IMR-90 (cell line): ENCODE measurements at places on chromosomes 3 and 15. TPM values are rescaled to one million over a fixed set of nuclear protein-coding genes. Genes with fewer than 3 reads are reported as not detected.

CAND2 gene
- 4.9 and 5.7 TPM in 2 replicates for polyA plus RNA-seq

FANCD2OS gene
- polyA plus RNA-seq = not detected in 2 replicates

SPATA12 gene
- not detected in 2 replicates for polyA plus RNA-seq

SEMA6D gene
- polyA plus RNA-seq = 12.6 and 13.1 TPM in 2 replicates

USP50 gene
- polyA plus RNA-seq = not detected in 2 replicates

LRRC34 gene
- polyA plus RNA-seq = 0.60 and 0.91 TPM in 2 replicates

NTRK3 gene
- polyA plus RNA-seq = 0.01 and 0.15 TPM in 2 replicates

EEF1AKMT4 gene
- 3.6 and 5.3 TPM in 2 replicates for polyA plus RNA-seq

- DNase-seq = peak; percentile 51
These were observed 223.6 kb upstream of the PDZRN3 start for GRCh38 chr3:73848173-73848906.

DNA sequence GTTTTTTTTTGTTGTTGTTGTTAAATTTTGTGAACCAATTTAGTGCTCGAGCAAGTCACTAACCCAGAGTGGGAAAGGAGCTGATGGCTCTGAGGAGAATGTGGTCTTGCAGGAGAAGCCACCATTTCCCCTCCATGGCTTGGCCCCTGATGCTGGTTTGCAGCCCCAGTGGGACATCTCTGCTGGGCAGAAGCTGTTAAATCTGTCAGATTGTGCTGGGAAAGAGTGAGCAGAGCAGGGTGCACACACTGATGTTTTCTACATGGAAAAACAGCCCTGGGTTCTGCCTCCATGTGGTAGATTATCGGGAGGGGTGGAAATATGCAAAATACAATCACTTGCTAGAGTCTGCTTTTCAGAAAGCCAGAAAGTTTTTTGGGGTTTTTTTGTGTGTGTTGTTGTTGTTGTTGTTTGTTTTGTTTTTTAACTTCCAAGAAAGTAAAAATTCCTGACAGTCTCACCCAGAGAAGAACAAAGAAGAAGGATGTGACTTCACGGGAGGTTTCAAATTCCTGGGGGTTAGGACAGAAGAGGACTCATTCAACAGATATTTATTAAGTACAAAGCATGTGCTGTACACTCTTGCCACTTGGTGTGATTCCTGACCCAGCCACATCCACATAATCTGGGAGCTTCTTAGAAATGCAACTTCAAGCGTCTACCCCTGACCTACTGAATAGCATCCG lies 133.7 kb downstream of the FOXB1 start:
- no peak for DNase-seq

- DNase-seq = no peak
These were observed 13.8 kb upstream of the NR1I2 start for GRCh38 chr3:119767936-119768601.

DNA sequence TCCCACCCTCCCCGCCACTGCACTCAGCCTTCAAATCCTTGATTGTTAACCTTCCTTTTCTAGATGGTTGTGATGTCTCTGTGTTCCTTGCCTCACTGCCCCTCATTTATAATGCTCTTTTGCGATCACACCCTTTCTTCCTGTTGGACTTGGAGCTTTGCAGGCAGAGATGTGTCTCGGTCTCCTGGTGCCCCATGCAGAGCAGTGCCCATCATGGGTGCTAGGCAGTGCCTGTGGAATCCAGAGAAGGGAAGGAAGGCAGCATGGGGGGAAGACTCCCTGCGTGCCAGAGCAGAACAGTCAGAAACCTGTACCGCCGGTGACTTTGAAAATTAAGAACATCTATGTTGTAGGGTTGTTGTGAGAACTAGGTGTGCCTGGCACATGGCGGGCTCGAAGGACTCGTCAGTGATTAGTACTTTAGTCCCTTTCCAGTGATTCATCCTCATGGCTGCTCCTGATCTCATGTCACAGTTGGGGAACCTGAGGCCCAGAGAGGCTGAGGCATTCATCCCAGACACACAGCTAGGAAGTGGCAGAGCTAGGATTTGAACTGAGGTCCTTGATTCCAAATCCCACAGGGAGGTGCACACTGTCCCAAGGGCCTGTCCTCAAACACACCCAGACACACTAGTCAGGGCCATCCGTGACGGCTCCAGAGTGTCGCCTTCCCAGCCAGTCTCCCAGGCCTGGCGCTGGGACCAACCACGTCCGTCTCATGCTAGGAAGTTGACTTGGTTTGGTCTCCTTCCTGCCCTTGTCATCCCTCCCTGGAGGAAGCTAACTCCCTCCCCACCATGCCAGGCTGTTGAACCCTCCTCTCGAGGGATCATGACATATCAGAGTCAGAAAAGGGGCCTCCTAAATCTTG lies 58.3 kb downstream of the SMAD6 start:
- DNase-seq = no peak

GRCh38 chr3:47961815-47962606 lies 54.2 kb downstream of the MAP4 start:
- DNase-seq = no peak

- DNase-seq = no peak
These were observed 220.4 kb upstream of the GADL1 start for GRCh38 chr3:31114929-31115283.

DNA sequence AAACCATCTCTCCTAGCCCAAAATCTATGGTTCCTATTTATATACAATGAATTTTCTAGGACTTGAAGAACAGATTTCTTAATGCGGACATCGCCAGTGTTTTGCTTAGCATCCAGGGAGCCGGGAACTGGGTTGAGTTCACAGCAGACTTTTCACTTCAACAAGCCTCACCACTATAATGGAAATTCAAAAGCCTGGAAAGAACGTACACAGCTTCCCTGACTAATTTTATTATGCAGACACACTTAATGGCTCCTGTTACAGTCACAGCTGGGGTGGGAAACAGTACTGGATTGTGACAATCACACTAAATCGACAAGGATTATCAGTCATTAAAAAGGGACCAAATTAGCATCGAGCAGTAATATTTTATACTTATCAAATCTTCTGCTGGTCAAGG lies 129.2 kb upstream of the BNIP2 start:
- no peak for DNase-seq

- DNase-seq = no peak
These were observed 209.3 kb upstream of the SATB1 start for GRCh38 chr3:18634461-18634860.

DNA sequence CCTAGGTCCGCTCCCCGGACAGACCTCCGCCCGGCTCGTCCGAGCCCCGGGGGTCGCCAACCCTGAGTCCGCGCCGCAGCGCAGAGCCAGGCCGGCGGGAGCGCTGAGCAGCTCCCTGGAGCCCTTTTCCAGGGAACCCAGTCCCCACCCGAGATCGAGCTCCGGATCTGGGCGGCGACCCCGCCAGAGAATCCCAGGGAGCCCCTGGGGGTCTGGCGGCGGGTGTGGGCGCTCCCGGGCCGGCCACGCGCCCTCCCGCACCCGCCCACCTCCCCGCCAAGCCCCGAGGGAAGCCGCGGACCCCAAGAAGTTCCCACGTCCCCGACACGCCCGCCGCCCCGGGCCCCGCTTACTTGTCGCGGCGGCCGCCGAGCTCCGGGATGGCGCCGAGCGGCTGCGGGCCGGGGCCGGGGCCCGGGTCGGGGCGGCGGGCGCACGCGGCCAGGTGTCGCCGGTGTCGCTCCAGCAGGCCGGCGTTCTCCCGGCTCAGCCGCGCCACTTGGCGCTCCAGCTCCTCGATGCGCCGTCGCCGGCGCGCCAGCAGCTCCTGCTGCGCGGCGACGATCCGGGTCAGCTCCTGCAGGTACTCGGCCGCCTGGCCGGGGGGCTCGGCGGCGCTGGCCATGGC lies 137.7 kb downstream of the NUP210 start:
- DNase-seq = no peak

DNA sequence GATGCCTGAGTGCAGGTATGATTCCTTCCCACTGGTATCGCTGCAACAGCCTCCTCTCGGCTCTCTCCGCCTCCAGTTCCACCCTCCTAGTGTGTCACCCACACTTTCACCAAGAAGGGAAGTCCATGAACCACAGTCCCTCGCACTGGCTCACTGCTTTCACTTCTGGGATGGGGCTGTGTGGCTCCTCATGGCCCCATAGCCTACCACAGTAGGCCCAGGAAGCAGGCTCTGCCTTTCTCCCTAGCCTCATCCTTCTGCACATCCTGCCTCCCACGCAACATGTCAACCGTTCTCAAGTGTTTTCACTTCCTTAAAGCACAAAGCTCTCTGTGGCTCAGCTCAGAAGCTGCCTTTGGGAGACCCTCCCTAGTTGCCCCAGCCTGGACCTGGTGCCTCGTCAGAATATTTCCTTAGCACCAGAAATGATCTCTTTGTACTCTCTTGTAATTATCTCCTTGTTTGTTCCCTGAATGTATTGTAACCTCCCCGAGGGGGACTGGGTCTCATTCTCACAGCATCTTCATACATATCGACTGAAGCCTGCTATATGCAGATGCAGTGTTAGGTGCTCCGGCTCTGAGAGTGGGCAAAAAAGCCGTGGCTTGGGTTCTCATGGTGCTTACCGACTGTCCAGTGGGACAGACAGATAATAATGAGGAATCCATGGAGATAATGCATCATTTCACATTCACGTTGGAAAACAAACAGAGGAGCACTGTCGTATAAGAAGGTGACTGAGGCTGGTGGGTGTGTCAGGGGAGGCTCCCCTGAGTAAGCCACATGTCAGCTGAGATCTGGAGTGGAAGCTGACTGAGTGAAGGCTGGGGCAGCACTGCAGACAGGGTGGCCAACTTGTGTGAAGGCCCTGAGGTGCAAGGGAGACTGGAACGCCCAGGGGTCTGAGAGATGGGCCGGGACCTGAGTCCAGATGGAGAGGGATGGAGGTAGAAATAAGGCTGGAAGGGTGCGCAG lies 107.1 kb downstream of the DGKG start:
- no peak for DNase-seq

GRCh38 chr3:66577426-66578203 lies 76.8 kb upstream of the LRIG1 start:
- no peak for DNase-seq

DNA sequence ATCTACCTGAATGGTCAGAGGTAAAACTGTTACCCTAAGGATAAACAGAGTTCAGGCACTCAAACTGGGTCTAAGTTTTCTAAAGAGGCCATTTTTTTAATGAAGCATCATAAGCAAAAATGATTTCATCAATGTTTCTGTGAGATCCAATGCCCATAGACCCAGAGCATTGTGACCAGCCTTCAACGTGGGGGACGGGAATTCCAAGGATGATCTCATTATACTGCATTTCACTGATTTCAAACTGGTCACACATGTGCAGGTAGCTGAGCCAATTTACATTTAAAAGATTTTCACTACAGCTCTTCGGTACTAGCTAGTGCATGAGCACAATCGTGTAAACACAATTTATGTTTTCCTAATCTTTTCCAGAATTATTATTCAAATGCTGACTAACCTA lies 472.9 kb downstream of the DIPK2A start:
- no peak for DNase-seq

GRCh38 chr3:57755368-57755675 lies 787 bp upstream of the SLMAP start:
- DNase-seq = peak; percentile 38

GRCh38 chr3:62898530-62899496 lies 23.6 kb upstream of the CADPS start:
- DNase-seq = no peak

DNA sequence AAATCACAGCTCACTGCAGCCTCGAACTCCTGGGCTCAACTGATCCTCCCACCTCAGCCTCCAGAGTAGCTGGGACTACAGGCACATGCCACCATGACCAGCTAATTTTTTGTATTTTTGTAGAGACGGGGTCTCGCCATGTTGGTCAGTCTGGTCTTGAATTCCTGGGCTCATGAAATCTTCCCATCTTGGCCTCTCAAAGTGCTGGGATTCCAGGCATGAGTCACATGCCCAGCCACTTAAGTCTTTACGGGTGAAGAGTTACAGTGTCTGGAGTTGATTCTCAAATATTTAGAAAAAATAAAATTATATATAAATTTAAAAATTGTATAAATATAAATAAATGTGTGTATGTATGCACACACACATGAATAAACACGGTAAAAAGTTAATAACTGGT lies 14.5 kb upstream of the KBTBD12 start:
- no peak for DNase-seq

DNA sequence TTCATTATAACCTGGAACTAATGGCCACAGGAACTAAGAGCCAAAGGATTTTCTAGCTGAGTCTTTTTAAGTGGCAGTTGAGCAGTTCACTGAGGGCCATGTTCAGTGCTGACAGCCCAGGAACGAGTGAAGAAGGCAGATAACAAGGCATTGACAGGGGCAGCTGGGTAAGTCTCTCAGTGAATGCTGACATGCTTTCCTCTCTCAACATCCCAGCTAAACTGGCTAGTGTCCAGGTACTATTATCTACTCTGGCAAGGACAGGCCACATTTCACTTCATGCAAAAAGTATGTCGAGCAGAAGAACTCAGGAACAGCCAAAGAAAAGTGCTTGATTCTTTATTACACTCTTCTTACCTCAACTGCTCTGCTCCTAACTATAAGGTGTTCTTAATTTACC lies 515.9 kb downstream of the NLGN1 start:
- peak; percentile 54 for DNase-seq

- DNase-seq = no peak
These were observed 990 bp upstream of the CLDN1 start for GRCh38 chr3:190323246-190323626.

- no peak for DNase-seq
These were observed 4.2 kb downstream of the RARRES1 start for GRCh38 chr3:158728061-158728377.

- DNase-seq = no peak
These were observed 1.9 kb downstream of the CHD2 start for GRCh38 chr15:92901995-92902394.

GRCh38 chr15:32715276-32715675 lies 2.5 kb upstream of the GREM1 start:
- peak; percentile 91 for DNase-seq

GRCh38 chr3:87298111-87298718 lies 21.8 kb upstream of the POU1F1 start:
- peak; percentile 32 for DNase-seq

- no peak for DNase-seq
These were observed 52.3 kb upstream of the HACD2 start for GRCh38 chr3:123637131-123637530.

DNA sequence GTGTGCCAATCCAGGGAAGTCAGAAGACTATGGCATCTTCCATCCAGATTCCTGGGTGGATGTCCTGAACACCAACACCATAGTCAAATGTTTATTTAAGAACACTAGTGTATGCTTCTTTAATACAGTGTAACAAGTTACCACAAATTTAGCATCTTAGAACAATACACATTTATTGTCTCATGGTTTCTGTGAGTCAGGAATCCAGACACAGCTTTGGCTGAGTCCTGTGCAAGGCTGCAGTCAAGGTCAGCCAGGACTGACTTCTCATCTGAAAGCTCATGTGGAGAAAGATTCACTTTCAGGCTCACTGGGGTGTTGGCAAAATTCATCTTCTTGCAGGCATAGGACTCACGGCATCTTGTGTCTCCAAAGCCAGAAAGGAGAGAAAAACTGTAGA lies 143.4 kb downstream of the ANXA2 start:
- DNase-seq = no peak
